ENCODE measurements at places on chromosomes 2 and 18.

GRCh38 chr18:63264871-63265270 lies 54.7 kb downstream of the BCL2 start:
- no peak for DNase-seq

GRCh38 chr2:240226672-240227537 lies 86.4 kb upstream of the OTOS start:
- no peak for DNase-seq

DNA sequence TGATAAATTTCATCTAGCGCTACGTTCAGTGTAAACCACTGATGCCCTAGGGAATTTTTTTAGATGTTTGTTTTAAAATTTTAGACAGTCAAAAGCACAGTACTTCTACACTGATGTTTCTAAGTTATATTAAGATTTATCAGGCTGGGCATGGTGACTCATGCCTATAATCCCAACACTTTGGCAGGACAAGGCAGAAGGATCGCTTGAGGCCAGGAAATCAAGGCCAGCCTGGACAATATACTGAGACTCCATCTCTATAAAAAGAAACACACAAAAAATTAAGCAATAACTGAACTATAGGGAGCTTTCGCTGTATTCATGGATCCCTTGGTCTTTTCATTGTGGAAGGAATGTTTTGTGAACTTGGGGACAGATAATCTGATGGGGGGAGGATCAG lies 50.6 kb upstream of the MAPRE2 start:
- DNase-seq: no peak

DNA sequence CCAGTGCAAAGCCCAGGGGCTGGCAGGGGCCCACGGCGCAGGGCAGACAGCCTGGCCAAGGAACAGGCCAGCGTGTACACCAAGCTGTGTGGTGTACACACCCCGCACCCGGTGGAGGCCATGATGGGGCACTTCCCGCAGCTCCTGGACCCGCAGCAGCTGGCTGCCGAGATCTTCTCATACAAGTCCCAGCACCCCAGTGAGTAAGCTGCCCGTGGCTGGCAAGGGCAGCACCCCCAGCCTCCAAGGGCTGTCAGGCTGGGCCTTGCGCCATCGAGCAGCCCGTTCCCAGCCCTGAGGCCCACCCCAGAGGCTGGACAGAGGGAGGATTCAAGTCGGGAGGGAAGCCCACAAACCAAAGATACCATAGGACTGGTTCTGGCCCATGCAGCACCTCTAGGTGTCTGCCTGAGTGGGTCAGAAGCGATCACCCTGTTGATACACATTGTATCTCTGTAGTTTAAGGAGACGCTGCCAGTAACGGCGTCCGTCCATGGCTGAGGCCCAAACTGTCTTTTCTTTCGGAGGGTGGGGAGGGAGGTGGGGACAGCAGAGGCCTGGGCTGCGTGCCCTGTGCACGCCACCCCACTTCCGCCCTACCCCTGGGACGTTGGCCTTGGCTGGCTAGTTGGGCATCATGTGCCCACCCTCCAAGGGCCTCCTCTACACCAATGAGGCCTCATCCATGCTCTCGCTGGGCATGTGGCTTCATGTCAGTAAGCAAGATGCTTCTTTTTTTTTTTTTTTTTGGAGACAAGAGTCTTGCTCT lies 16.8 kb upstream of the MTERF4 start:
- no peak for DNase-seq

- DNase-seq: no peak
Observed at GRCh38 chr2:63425606-63426005, 162.7 kb downstream of the WDPCP start.

DNA sequence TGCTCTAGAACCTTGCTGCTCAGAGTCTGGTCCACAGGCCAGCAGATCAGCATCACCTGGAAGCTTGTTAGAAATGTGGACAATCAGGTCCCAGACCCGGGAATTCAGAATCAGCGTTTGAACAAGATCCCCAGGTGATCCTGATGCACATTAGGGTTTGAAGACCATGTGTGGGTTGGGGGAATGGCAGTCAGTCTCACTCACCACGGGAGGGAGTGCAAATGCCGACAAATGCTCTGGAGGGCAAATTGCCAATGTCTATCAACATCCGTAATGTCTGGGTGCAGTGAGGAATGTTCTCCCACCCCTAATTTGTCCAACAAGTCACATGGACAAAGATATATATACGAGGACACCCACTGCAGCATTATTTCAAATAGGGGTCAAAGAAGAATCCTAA lies 34.5 kb downstream of the INPP5D start:
- no peak for DNase-seq

Measured in stimulated activated CD8-positive, alpha-beta memory T cell treated with anti-CD3 and anti-CD28 coated beads, Interleukin-4, amount 100 ng/mL, for 1 hour (primary cell).